ENCODE measurements at places on chromosomes 5 and 9.
A peak's percentile ranks its signal among the peaks of the same experiment; 100 is the strongest.

- no peak for DNase-seq
- no peak overlapping the region for H3K4me3 ChIP-seq
- peaks cover 2% of the 10 kb centered on the region for H3K27me3 ChIP-seq
- no peak overlapping the region for H3K27ac ChIP-seq
- H3K4me1 ChIP-seq: peaks cover 19% of the 10 kb centered on the region
These were observed 4.7 kb upstream of the TNIP1 start for GRCh38 chr5:151085517-151086041.

GRCh38 chr9:91502475-91502874 lies 78.8 kb upstream of the NFIL3 start:
- no peaks in the 10 kb centered on the region for H3K27me3 ChIP-seq
- no peak overlapping the region for H3K4me3 ChIP-seq
- no peaks in the 10 kb centered on the region for H3K36me3 ChIP-seq
- no peak overlapping the region for H3K27ac ChIP-seq
- DNase-seq: no peak
- no peaks in the 10 kb centered on the region for H3K4me1 ChIP-seq

GRCh38 chr5:10192309-10192708 lies 57.4 kb downstream of the ATPSCKMT start:
- H3K27ac ChIP-seq: no peak overlapping the region
- no peaks in the 10 kb centered on the region for H3K4me1 ChIP-seq
- H3K27me3 ChIP-seq: no peaks in the 10 kb centered on the region
- no peak overlapping the region for H3K4me3 ChIP-seq
- no peaks in the 10 kb centered on the region for H3K36me3 ChIP-seq

DNA sequence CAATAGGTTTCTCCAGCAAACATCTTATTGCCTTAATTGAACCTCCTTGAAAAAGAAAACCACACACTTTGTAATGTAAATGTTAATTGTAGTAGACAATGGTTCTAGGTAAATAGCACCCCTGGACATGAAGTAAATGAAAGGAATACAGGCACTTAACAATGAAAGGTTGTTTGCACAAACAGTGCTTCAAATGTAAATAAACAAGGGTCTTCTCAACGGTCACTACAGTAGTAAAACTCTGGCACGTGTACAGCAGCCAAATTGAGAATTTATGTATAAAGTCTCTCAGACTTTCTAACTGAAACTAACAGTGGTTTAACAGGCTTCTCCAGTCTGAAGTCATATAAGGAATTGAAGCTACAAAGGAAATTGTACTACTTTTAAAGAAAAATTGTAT lies 218.3 kb downstream of the MEF2C start:
- DNase-seq: no peak
- no peaks in the 10 kb centered on the region for H3K27me3 ChIP-seq
- H3K27ac ChIP-seq: no peak overlapping the region
- no peak overlapping the region for H3K4me3 ChIP-seq
- no peaks in the 10 kb centered on the region for H3K36me3 ChIP-seq

DNA sequence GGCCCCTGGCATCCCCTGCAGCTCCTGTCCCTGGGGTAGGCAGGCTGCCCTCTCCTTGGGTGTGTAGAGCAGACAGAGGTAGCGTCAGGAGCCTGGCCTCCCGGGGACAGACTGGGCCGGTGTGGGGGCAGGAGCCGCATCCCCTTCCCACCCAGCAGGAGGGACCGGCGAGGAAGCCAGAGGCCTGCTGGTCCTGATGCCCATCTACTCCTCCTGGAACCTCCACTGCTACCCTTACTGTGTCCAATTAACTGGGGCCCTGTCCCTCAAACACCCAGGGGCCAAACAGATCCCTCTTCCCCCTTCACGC lies 15.6 kb downstream of the RALGDS start:
- no peak for DNase-seq
- no peak overlapping the region for H3K27ac ChIP-seq
- no peak overlapping the region for H3K4me3 ChIP-seq
- no peaks in the 10 kb centered on the region for H3K4me1 ChIP-seq
- H3K27me3 ChIP-seq: no peaks in the 10 kb centered on the region
- peaks cover 93% of the 10 kb centered on the region for H3K36me3 ChIP-seq

DNA sequence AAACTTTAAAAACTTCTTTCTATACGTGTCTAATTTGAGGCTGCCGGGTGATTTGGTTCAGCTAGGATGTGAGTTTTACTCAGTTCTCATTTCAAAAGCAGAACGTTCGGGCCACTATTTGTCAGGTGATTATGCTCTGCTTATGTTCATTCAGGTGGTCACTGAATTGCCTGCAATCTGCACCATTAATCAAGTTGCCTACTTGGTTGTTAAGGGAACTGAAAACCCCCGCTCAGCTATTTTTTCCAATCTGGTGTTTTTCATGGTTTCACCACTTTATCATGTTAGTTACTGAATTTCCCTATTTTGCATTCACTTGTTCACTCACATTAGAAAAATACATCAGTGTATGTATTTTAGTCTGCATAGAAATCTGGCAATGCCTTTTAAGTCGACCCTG lies 523.0 kb downstream of the CSNK1G3 start:
- no peaks in the 10 kb centered on the region for H3K4me1 ChIP-seq
- no peaks in the 10 kb centered on the region for H3K36me3 ChIP-seq
- no peak for DNase-seq
- H3K27me3 ChIP-seq: no peaks in the 10 kb centered on the region

- no peaks in the 10 kb centered on the region for H3K4me1 ChIP-seq
- H3K27me3 ChIP-seq: no peaks in the 10 kb centered on the region
- no peak overlapping the region for H3K27ac ChIP-seq
- H3K4me3 ChIP-seq: no peak overlapping the region
These were observed 39.4 kb upstream of the GRAMD2B start for GRCh38 chr5:126383776-126384175.

GRCh38 chr5:122401976-122402725 lies 90.1 kb downstream of the SNCAIP start:
- H3K36me3 ChIP-seq: no peaks in the 10 kb centered on the region
- no peak overlapping the region for H3K4me3 ChIP-seq
- H3K4me1 ChIP-seq: no peaks in the 10 kb centered on the region
- H3K27me3 ChIP-seq: no peaks in the 10 kb centered on the region
- H3K27ac ChIP-seq: no peak overlapping the region

DNA sequence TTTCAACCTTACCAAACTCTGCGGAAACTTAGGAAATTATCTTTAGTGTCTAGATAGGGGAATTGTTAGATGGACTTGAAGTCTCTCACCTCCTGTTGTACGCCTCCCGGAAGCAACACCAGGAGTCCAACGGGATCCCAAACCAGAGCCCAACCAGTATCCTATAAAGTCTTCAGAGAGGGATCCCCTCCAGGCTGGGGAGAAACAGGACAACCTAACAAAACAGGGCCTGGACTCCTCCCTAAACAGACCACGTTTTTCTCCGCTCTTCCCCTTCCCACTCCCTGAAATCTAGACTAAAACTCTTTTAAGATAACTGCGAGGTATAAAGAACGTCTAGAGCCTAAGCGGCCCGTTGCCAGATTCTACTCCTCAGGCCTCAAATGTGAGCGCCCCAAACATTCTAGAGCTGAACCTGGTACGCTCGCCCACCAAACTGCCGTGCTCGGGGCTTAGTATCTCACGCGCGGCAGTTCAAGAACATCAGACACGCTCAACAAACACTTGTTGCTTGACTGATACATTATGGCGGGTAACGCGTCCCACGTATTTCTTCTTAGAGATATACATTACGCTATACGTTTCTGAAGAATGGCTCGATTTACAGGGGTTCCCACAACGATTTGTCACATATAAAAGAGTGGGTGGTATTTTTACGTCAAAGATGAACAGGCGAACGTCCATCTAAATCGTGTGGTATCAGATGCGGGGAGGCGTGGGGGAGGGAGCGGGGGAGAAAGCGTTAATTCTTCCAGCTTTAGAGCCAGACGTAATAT lies 663 bp upstream of the SMIM27 start:
- DNase-seq: peak; percentile 53
- peak overlapping the region; percentile 83 for H3K4me3 ChIP-seq
- peaks cover 43% of the 10 kb centered on the region for H3K4me1 ChIP-seq
- H3K36me3 ChIP-seq: peaks cover 13% of the 10 kb centered on the region
- peak overlapping the region; percentile 93 for H3K27ac ChIP-seq

DNA sequence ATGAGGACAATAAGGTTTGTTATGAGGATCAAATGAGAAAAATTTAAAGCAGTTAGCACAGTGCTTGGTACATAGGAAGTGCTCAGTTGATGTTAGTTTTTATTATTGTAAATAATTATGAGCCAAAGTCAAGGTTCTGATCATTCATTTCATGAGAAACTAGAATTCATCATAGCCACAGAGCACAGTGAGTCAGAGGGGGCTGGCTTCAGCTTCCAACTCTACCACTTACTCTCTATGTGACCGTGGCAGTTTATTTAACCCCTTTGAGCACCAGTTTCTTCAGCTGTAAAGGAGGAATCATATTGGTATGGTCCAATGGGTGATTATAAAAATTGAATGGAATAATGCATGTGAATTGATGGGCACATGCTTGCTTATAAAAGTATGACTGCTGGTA lies 39.4 kb downstream of the KLHL3 start:
- peaks cover 6% of the 10 kb centered on the region for H3K36me3 ChIP-seq
- H3K4me3 ChIP-seq: no peak overlapping the region
- H3K4me1 ChIP-seq: peaks cover 11% of the 10 kb centered on the region
- H3K27me3 ChIP-seq: no peaks in the 10 kb centered on the region
- H3K27ac ChIP-seq: no peak overlapping the region
- DNase-seq: no peak

DNA sequence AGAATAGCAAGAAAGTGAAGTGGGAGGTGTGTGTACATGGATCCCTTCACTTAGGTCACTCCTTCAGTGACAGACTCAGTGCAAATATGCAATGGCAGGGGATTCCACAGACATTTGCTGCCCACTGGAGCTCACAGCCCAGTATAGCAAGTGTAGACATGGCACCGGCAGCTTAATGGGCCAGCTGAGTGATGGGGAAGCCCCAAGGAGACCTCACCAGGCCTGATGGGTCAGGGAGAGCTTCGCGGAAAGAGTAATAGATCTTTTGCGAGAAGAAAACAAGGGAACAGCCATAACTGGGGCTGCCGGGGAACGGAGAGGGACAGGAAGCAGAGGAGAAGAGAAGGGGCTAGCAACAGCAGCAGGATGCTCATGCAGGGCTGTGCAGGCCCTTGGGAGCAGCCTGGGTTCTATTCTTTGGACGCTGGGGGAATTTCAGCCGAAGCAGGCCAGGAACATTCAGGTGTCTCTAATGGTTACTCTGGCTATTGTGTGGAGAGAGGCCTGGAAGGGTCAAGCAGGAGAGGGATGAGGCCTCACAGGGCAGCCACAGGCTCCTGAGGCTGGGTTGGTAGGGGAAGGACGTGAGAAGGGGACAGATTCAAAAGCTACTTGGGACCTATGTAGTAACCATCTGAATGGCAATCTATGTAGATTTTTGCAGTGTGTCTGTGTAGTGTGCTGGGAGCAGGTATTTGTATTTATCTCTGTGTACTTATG lies 27.0 kb downstream of the TCF7 start:
- no peak overlapping the region for H3K27ac ChIP-seq
- H3K27me3 ChIP-seq: no peaks in the 10 kb centered on the region
- peak; percentile 16 for DNase-seq
- H3K4me3 ChIP-seq: no peak overlapping the region
- peaks cover 91% of the 10 kb centered on the region for H3K36me3 ChIP-seq

DNA sequence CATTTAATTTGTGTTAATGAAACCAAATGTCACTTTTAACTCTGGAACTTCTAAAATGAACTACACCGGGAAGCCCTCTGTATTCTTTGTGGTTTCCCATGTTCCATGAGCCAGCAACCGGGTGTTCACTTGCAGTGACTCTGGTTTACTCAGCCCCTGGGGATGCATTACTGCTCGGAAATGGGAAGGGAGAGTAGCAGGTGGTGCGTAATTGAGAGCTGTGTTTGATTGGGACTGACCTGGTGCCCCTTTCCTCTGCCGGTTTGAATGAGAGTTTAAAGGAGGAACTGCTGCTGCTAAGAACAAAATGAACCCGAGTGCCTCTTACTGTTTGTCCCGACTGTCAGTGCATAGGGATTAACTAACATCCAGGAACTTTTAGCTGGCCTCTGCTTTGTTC lies 100.1 kb upstream of the DHFR start:
- H3K4me1 ChIP-seq: peaks cover 50% of the 10 kb centered on the region
- H3K4me3 ChIP-seq: peak overlapping the region; percentile 34
- H3K36me3 ChIP-seq: peaks cover 9% of the 10 kb centered on the region
- no peaks in the 10 kb centered on the region for H3K27me3 ChIP-seq
- peak; percentile 81 for DNase-seq
- peak overlapping the region; percentile 95 for H3K27ac ChIP-seq

GRCh38 chr5:138955013-138955660 lies 80.0 kb upstream of the LRRTM2 start:
- DNase-seq: no peak
- 0 out of 2 replicates have a peak, but pooled peaks cover 4% of the 10 kb centered on the region for H3K36me3 ChIP-seq
- H3K4me3 ChIP-seq: no peak overlapping the region

DNA sequence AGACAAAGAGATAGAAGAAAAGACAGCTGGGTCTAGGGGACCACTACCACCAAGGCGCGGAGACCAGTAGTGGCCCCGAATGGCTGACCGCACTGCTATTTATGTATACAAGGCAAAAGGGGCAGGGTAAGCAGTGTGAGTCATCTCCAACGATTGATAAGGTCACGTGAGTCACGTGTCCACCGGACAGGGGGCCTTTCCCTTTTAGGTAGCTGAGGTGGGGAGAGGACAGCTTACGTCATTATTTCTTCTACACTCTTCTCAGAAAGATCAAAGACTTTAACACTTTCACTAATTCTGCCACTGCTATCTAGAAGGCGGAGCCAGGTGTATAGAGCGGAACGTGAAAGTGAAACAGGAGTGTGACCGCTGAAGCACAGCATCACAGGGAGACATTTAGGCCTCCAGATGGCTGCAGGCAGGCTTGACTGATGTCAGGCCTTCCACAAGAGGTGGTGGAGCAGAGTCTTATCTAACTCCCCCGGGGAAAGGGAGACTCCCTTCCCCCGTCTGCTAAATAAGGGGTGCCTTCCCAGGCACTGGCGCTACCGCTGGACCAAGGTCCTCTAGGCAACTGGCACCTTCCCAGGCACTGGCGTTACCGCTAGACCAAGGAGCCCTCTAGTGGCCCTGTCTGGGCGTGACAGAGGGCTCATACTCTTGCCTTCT lies 6.1 kb upstream of the PRR16 start:
- H3K27me3 ChIP-seq: no peaks in the 10 kb centered on the region
- H3K27ac ChIP-seq: no peak overlapping the region
- H3K4me1 ChIP-seq: no peaks in the 10 kb centered on the region
- H3K4me3 ChIP-seq: no peak overlapping the region
- H3K36me3 ChIP-seq: no peaks in the 10 kb centered on the region

DNA sequence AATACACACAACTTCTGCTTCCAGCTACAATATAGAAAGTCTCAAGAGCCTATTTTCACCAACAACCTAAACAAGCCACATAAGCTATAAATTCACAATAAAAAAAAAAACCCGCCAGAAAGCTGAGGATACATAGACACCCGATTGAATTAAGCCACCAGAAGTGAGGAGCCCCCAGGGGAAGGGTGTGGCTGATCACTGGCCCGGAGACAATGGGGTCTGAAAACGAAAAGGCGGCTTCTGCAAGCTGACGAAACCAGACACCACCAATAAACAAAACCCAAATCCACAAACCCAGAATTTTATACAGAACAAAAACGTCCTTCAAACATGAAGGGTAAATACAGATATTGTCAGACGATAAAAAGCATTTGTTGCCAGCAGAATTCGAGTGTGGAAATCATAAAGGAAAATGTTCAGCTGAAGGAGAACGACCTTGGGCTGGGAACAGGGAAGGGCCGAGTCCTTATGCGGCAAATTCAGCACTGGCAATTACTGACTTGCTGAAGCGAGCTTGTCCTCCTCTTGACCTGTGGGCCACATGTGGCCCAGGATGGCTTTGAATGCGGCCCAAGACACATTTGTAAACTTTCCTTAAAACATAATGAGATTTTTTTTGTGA lies 39.6 kb upstream of the CEP72 start:
- H3K4me1 ChIP-seq: no peaks in the 10 kb centered on the region
- no peak overlapping the region for H3K4me3 ChIP-seq
- H3K27ac ChIP-seq: no peak overlapping the region

- H3K4me3 ChIP-seq: no peak overlapping the region
- H3K36me3 ChIP-seq: no peaks in the 10 kb centered on the region
- no peak for DNase-seq
- peaks cover 4% of the 10 kb centered on the region for H3K27me3 ChIP-seq
- H3K27ac ChIP-seq: no peak overlapping the region
These were observed 170.6 kb upstream of the HAPLN1 start for GRCh38 chr5:83891261-83891660.
